Activated T-helper 1 cell treated with anti-CD3 and anti-CD28 coated beads, Interleukin-2, amount 50 U/mL, for 16 hours (primary cell): ENCODE measurements at places on chromosomes 7 and 10.
A peak's percentile ranks its signal among the peaks of the same experiment; 100 is the strongest.

DNA sequence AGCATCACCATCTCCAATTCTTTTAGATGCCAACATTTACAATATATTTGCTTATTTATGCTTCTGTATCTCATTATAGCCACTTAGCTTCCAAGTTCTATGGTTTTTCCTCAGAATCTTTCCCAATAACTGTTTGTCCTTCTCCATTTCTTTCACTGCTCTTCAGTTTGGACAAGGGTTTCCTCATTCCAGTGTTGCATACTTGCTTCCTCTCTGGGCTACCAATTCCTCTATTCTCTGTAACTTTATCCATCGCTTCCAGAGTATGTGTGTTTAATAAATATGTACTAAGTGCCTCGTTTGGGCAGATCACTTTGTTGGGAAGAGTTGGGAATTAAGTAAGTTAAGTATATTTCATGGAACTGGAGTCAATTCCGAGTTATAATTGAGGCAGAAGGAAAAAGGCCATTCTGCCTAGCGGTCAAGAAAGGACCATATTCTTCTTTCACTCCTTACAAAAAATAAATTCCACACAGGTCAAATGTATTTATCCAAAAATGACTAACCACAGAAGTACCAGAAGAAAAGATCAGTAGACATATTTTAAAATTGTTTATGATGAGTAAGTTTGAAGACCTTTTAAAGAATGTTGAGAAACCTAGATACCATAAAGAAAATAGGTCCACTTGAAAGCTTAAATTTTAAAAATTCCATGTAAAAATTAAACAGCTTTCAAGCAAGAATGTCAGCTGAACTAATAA lies 10.8 kb downstream of the STAMBPL1 start:
- no peak for DNase-seq

GRCh38 chr7:146510088-146510680 lies 393.6 kb downstream of the CNTNAP2 start:
- DNase-seq: no peak

DNA sequence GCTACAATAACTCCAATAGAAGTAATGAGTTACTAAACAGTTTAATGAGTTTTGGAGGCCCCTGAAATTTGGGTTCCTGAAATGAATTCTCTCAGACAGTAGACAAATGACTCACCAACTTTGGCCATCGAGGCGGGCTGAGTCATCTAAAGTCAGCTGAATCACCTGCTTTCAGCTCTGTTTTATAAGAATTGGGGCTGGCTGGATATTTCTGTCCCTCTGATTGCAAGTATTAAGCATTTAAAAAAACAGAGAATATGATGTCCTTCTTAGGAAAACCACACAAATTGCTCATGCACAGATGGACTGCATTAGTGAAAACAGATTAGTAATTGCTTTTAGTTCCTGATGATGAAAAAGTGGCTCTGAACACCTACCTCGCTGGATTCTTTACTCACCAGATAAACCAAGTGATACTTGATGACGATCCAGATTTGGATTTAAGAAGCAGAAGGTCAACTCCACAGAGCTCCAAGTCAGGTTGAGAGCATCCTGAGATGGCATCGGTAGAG lies 59.1 kb downstream of the ZNF365 start:
- peak; percentile 32 for DNase-seq

- no peak for DNase-seq
These were observed 478.5 kb downstream of the KIF20B start for GRCh38 chr10:90179696-90180407.

DNA sequence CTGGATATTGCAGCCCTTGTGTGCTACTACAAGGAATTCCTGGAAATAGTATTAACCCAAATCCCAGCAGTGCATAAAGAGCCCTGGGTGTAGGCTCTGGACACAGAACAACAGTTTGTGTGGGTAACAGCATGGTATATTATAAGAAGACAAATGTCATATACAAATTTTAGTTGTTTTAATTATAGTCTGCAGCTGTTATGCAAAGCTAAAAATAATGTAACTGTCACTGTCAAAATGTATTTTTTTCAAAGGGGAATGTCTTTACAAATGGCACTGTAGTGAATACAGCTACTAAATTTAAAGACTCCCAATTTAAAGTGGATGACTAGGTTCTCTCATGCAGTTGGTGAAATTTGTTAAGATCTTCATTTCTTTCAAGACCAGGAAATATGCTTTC lies 339.0 kb downstream of the GPR37 start:
- DNase-seq: no peak

GRCh38 chr10:123470336-123470921 lies 195.7 kb upstream of the GPR26 start:
- no peak for DNase-seq

DNA sequence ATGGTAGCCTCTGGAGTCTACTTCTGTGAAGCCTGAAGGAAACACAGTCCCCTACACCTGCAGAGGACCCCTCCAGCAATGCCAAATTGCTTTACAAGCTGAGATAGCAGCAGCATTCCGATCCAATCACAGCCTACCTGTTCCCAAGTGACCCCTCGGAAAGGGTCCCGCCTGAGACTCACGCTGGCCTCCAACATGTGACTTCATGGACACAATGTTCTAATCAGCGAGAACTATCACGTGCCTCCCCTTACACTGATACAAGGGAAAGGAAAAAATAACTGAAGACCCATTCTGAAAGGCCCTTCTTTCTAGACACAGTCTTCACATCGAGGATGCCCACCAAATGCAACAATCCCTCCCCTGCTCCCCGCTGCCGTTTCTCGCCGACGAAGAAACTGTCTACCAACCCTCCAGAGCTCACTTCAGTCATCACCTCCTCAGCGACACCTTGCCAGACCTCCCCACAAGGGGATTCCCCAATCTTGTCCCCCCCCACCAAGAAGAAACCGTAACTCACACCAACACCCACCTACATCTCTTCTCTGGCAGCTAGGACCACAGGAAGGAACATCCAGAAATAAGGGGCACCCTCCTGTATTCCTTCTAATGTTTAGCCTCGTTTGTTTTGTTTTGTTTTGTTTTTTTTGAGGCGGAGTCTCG lies 1.8 kb downstream of the SNX8 start:
- no peak for DNase-seq

DNA sequence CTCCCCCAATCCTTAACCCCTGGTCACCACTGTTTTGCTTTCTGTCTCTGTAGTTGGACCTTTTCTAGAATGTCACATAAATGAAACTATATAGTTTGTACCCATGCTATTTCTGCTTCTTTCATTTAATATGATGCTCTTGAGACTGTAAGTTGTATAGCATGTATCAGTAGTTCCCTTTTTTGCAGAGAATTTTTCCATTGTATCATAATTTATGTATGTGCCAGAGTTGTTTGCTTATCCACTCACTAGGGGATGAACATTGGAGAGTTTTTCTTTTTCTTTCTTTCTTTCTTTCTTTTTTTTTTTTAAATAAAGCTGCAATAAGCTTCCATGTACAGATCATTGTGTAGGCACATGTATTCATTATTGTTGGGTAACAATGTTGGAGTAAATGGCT lies 544.8 kb downstream of the CNTNAP2 start:
- DNase-seq: no peak

DNA sequence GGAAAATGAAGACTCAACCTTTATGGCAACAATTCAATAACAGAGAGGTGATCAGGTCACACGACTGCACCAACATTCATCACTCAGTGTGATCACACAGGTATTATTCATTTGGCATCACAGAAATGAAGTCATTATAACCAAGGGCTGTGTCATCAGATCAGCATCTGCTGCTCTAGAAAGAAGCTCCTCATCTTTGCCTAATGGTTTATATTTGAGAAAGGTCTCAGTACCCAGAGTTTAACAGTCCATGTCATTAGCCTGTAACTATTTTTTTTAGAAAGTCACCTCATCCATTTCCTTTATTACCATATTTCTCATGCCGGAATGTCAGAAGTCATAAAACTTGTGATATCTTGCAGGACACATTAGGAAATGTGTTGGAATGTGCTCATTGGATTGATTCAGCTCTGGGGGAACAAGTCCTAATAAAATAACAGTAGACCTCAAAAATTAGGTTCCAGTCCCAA lies 45.1 kb upstream of the PRKG1 start:
- DNase-seq: no peak

- DNase-seq: no peak
These were observed 34.8 kb upstream of the ORC5 start for GRCh38 chr7:104242638-104243037.

DNA sequence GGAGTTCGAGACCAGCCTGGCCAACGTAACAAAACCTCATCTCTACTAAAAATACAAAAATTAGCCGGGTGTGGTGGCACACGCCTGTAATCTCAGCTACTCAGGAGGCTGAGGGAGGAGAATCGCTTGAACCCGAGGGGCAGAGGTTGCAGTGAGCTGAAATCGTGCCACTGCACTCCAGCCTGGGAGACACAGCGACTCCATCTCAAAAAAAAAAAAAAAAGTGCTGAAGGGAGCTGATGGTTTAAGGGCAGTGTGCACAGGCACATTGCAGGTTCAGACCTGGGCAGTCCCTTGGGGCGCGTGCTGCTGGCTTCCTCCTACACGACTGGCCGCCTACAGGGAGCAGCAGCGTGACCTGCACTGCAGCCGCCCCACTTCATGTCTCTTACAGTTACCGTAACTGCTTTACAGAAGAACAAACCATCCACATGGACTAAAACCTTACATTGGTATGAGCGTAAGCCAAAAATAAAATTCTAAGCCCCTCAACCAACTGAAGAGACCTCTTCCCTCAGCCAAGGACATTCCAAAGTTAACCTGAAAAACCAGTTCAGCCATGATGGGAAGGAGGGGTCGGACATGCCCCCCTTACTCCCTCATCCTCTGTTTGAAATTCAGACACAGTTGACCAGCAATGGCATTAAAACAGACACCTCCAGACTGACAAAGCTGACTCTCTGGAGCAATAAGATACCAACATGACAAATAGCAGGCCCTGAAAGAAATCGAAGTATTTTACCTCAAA lies 262.2 kb downstream of the ZMYND11 start:
- no peak for DNase-seq

- DNase-seq: no peak
These were observed 23.6 kb upstream of the PWWP2B start for GRCh38 chr10:132373241-132373955.

- DNase-seq: no peak
These were observed 6.7 kb upstream of the FAM170B start for GRCh38 chr10:49140304-49141177.

- no peak for DNase-seq
These were observed 57.9 kb downstream of the JAKMIP3 start for GRCh38 chr10:132123606-132124005.

- DNase-seq: no peak
These were observed 270.0 kb downstream of the USP6NL start for GRCh38 chr10:11341283-11341960.

GRCh38 chr10:89550509-89550908 lies 15.1 kb upstream of the SLC16A12 start:
- no peak for DNase-seq

DNA sequence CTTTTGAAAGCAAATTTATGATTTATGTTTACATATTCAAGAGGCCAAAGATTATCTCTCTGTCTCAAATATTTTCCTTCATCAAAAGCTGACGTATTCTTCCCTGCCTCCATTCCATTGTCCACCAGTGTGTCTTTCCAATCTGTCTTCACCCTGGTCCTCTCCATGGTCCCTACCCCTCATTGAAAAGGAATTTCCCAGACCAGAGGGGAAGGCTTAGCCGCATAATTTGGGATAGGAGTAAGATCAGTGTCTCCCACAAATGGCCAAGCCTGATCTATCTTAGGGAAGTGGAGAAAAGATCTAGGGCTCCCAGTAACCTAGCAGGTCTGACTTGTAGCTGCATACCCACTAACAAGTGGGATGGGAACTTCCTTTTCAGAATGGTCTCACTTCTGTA lies 46.3 kb upstream of the ZNF800 start:
- DNase-seq: no peak

GRCh38 chr7:16421333-16422102 lies at the start of gene CRPPA:
CRPPA (minus strand) TSS chr7:16421538; CDS start chr7:16421322, 216 bp downstream.
- DNase-seq: no peak

DNA sequence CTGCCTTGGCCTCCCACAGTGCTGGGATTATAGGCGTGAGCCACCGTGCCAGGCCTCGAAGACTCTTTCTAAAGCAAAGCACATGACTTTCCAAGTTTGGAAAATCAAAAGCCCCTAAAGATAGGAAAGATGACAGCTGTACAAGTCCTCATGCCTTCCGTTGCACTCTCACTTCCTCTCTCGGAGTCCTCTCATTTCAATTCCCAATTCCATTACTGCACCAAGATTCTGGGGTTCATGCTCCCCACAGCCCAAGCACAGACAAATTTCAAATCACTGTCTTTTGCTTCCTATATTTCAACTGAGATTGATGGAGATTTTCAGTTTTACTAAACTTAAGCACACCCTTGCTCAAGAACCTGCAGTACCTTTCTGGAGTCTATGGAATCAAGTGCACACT lies 10.9 kb upstream of the PLAU start:
- no peak for DNase-seq

- no peak for DNase-seq
These were observed 94.4 kb upstream of the VIPR2 start for GRCh38 chr7:159239028-159239427.

GRCh38 chr10:120841522-120842189 lies 9.5 kb upstream of the WDR11 start:
- DNase-seq: no peak

- no peak for DNase-seq
These were observed 544.2 kb upstream of the PHF14 start for GRCh38 chr7:10429511-10429910.

- DNase-seq: no peak
These were observed 22.6 kb upstream of the MYH16 start for GRCh38 chr7:99249985-99250575.

DNA sequence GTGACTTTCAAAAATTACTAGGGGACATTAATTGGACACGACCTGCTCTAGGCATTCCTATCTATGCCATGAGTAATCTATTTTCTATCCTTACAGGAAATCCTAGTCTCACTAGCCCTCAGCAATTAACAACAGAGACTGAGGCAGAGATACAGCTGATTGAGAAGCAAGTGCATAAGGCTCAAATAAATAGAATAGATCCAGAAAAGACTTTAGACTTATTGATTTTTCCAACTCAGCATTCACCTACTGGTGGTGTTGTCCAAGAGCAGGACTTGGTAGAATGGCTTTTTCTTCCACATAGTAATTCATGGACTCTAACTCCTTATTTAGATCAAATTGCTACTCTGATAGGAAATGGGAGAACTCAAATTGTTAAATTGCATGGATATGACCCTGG lies 148.0 kb downstream of the ZNF33B start:
- no peak for DNase-seq

DNA sequence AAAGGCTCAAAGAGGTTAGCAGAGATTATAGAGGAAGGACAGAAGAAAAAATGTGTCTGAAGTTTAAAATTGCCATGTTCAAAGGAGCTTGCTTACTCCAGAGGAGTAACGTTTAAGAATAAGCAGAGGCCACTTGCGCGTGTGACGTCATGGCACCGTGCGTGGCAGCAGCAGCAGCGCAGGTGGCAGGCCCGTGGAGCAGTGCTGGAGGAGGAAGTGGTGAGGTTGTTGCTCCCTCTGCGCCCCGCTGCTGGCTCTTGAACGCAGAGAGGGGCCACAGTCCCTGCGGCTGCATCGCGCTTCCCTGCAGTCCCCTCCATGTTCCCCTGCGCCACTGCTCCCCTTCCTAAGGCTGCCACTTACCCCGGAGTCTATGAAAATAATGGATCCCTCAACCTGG lies 37.5 kb downstream of the GDI2 start:
- DNase-seq: peak; percentile 67

- no peak for DNase-seq
These were observed 588 bp downstream of the CYREN start for GRCh38 chr7:135169964-135170273.
